ENCODE measurements at places on chromosomes 4 and X. TPM values are rescaled to one million over a fixed set of nuclear protein-coding genes. Genes with fewer than 3 reads are reported as not detected.
A peak's percentile ranks its signal among the peaks of the same experiment; 100 is the strongest.

The SPINK2 gene
- not detected for total RNA-seq

The TGIF2LX gene
- total RNA-seq = not detected

The N4BP2 gene
- 7.2 TPM for total RNA-seq

The CT45A6 gene
- not detected for total RNA-seq

DNA sequence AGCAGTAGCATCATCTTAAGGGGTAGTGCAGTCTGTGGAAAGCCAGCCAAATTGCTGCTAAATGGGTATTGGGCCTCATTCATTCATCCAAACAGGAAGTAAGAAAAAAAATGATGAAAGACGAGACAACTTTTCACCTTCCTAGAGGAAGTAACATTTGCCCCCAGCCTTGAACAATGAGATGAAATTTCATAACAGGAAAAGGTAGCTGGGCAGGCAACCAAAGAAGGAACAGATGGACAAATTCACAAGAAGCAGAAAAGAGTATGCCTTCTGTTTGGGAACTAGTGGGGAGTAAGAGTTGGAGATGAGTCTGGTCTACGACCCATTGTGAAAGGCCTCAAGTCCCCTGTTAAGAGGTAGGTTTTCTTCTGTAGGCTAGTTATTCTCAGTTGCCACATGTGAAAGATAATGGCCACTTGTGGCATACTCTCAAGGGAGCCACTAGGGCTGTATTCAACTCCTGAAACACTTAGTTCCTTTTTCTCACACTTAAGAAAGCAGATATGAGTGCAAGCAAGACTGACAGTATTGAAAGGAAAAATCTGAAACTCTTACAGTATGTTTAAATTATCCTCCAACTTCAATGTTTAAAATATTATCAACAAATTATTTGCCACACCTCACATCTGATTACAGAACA lies 190.4 kb downstream of the AR start:
- H3K4me3 ChIP-seq = no peak overlapping the region
- DNase-seq = no peak
- H3K27me3 ChIP-seq = no peaks in the 10 kb centered on the region
- no peaks in the 10 kb centered on the region for H3K4me1 ChIP-seq
- no peak overlapping the region for H3K27ac ChIP-seq

DNA sequence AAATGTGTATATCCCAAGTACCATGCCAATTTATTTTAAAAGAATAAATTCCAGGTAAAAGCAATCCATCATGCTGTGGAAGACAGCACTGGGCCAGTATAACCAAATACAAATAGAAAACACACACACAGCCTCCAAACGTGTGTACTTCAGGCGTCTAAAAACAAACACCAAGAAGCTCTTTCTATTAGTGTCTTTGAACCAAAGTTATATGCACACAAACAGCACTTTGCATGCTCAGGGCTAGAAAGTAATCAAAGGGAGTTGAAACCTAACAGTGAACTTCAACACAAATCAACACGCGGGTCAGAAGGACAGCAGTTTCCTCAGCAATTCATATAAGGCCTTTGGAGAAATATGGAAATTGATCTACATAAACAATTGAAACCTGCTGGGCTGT lies 15.4 kb downstream of the GASK1B start:
- H3K4me3 ChIP-seq = no peak overlapping the region
- no peaks in the 10 kb centered on the region for H3K27me3 ChIP-seq
- no peak overlapping the region for H3K27ac ChIP-seq
- DNase-seq = no peak

- no peak overlapping the region for H3K4me3 ChIP-seq
- DNase-seq = peak; percentile 34
- H3K27ac ChIP-seq = no peak overlapping the region
- H3K27me3 ChIP-seq = no peaks in the 10 kb centered on the region
- H3K4me1 ChIP-seq = no peaks in the 10 kb centered on the region
- no peaks in the 10 kb centered on the region for H3K36me3 ChIP-seq
Measured at GRCh38 chr4:3863841-3864741, 97.9 kb downstream of the ADRA2C start.

GRCh38 chr4:187059895-187060294 lies 336.2 kb upstream of the FAT1 start:
- no peaks in the 10 kb centered on the region for H3K4me1 ChIP-seq
- no peak overlapping the region for H3K27ac ChIP-seq
- H3K36me3 ChIP-seq = no peaks in the 10 kb centered on the region
- no peak for DNase-seq
- H3K4me3 ChIP-seq = no peak overlapping the region

DNA sequence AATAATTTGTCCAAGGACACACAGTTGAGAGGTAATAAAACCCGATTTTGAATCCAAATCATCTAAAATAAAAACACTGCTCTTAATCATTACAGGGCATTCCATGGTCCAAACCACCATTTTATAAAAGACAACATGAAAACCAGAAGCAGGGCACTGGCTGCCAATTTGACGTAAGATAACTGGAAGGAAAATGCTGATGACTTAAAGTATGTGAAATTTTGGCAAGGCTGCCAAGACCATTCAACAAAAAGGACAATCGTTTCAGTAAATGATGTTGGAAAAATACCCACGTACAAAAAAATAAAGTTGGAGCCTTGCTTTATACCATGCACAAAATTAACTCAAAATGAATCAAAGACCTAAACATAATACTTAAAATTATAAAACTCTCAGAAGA lies 344.4 kb downstream of the RAPGEF2 start:
- DNase-seq = no peak
- H3K4me3 ChIP-seq = no peak overlapping the region
- H3K27me3 ChIP-seq = no peaks in the 10 kb centered on the region
- no peaks in the 10 kb centered on the region for H3K4me1 ChIP-seq
- no peaks in the 10 kb centered on the region for H3K36me3 ChIP-seq
- no peak overlapping the region for H3K27ac ChIP-seq

GRCh38 chrX:144219035-144219434 lies 335.2 kb downstream of the UBE2NL start:
- H3K4me1 ChIP-seq = no peaks in the 10 kb centered on the region
- no peak for DNase-seq
- no peaks in the 10 kb centered on the region for H3K36me3 ChIP-seq
- H3K27ac ChIP-seq = no peak overlapping the region

DNA sequence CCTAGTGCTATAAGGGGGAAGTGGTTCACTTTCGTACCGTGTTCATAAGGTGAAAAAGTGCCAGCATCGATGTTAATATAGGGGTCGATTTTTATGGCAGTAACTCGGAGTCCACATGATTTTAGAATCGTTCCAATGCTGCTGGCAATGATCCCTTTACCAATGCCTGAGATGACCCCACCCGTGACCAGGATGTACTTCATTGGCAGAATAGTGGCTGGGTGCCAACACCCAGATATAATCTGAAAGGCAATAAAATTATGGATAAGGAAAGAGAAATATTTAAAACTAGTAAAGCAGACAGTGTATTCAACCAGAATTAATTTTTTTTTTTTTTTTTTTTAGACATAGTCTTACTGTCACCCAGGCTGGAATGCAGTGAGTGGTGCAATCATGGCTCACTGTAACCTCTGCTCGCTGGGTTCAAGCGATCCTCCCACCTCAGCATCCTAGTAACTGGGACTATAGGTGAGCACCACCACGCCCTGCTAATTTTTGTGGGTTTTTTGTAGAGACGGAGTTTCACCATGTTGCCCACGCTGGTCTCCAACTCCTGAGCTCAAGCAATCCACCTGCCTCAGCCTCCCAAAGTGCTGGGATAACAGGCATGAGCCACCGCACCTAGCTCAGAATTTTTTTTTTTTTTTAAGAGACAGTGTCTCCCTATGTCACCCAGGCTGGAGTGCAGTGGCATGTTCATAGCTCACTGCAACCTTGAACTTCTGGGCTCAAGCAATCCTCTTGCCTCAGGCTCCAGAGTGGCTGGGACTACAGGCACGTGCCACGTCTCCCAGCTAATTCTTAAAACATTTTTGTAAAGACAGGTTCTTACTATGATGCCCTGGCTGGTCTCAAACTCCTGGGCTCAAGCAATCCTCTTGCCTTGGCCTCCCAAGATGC lies 9.5 kb downstream of the CTPS2 start:
- H3K27me3 ChIP-seq = no peaks in the 10 kb centered on the region
- H3K27ac ChIP-seq = no peak overlapping the region
- DNase-seq = no peak
- no peak overlapping the region for H3K4me3 ChIP-seq
- no peaks in the 10 kb centered on the region for H3K4me1 ChIP-seq

- DNase-seq = no peak
- H3K4me1 ChIP-seq = no peaks in the 10 kb centered on the region
- H3K27me3 ChIP-seq = no peaks in the 10 kb centered on the region
- H3K36me3 ChIP-seq = no peaks in the 10 kb centered on the region
- no peak overlapping the region for H3K27ac ChIP-seq
- no peak overlapping the region for H3K4me3 ChIP-seq
Measured at GRCh38 chr4:94135701-94136100, 72.0 kb upstream of the SMARCAD1 start.

GRCh38 chr4:154686838-154687237 lies 57.0 kb upstream of the LRAT start:
- no peaks in the 10 kb centered on the region for H3K27me3 ChIP-seq
- DNase-seq = no peak
- no peak overlapping the region for H3K4me3 ChIP-seq
- H3K27ac ChIP-seq = no peak overlapping the region

DNA sequence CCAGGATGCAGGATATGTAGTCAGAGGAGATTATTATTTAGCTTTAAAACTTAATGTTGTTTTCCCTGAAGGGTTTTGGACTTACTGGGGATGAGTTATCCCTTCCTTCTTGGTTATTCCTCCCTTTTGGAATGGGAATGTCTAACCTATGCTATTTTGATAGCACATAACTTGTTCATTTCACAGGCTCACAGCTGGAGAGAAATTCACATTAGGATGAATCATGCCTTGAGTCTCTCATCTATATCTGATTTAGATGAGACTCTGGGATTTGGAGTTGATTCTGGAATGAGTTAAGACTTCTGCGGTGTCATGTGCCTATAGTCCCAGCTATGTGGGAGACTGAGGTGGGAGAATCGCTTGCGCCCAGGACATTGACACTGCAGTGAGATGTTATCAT lies 81.1 kb downstream of the ATP11C start:
- no peak overlapping the region for H3K27ac ChIP-seq
- no peak for DNase-seq
- no peaks in the 10 kb centered on the region for H3K27me3 ChIP-seq
- H3K4me3 ChIP-seq = no peak overlapping the region
- H3K36me3 ChIP-seq = no peaks in the 10 kb centered on the region

- H3K36me3 ChIP-seq = no peaks in the 10 kb centered on the region
- H3K27ac ChIP-seq = no peak overlapping the region
- H3K27me3 ChIP-seq = no peaks in the 10 kb centered on the region
- DNase-seq = no peak
- H3K4me1 ChIP-seq = no peaks in the 10 kb centered on the region
- H3K4me3 ChIP-seq = no peak overlapping the region
Measured at GRCh38 chrX:51144828-51145442, 187.7 kb upstream of the NUDT10 start.

DNA sequence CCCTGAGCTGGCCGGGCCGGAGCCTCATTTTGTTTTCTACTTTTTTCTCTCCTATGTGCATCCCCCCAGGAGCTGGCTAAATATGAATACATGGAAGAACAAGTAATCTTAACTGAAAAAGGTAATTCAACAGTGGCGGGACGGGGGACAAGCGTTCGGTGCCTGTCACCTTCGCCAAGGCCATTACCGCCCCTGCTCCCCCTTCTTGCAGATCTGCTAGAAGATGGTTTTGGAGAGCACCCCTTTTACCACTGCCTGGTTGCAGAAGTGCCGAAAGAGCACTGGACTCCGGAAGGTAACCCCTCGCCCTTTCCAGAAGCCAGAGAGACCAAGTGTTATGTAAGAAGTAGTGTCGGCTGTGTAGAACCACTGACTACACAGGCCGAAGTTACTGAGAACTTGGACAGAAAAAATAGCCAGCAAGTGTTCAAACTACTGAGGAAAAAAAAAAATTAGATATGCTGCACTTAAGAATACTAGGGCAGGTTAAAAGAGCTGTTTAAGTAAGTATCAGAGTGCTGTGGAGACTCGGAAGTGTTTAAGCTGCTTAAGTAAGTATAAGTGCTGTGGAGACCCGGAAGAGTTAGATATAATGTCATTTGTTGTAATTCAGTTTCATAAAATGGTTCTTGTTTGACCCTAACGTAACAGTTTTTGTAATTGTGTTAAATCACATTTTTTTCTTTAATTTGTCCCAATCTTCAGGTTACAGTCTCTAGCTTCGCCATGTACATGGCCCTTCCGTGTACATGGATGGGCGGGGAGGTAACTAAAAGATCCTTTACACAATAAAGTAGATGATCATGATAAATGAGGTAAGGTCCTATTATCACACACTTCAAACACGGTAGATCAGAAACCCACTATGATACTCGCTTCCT lies 856 bp downstream of the SAT1 start:
- peak overlapping the region; percentile 66 for H3K27ac ChIP-seq
- H3K4me3 ChIP-seq = peak overlapping the region; percentile 95
- no peak for DNase-seq

Measured in aorta (tissue), 5 donors.